ENCODE measurements at places on chromosomes 1 and 21.

DNA sequence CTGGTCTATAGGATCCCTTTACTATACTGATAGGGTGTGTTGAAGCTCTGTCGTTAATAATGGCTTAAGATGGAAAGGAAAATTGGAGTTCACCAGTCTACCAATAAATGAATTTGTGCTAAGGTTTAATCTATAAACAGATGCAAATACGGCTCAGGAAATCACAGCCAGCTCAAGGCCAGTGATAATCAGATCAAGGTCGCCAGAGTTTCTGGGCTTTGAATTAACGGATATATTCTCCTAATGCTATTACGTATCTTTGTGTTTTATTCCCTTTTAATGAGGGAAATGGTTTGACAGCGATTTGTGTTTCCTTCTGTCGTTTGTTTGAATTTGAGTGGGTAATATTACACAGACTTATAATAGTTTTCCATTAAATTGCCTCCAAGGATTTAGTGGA is 279.6 kb downstream of the BACH1 start:
- DNase-seq: no peak

DNA sequence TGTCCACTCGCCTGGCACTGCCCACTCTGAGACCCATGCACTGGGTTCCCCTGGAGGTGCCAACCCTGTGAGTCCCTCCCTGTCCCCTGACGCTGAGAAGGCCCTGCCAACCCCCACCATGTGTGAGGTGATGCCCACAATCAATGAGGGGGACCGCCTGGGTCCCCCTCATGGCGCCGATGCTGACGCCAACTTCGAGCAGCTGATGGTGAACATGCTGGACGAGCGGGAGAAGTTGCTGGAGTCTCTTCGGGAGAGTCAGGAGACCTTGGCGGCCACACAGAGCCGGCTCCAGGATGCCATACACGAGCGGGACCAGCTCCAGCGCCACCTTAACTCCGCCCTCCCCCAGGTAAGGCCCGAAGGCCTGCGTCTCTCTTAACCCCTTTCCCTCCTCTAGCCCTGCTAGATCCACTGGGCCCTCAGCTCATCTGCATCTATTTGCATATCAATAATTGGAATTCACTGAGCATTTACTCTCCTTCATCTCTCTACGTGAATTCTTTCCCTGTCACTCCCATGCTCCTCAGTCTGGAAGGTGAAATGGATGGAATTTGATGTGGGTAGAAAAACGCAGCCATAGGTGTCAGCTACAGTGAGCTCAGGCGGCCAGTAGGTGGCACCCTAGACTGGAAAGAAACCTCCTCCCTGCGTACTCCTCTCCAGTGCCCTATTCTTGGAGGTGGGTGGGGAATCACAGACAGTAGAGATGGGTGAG is 12.8 kb downstream of the PPFIA4 start:
- DNase-seq: no peak

DNA sequence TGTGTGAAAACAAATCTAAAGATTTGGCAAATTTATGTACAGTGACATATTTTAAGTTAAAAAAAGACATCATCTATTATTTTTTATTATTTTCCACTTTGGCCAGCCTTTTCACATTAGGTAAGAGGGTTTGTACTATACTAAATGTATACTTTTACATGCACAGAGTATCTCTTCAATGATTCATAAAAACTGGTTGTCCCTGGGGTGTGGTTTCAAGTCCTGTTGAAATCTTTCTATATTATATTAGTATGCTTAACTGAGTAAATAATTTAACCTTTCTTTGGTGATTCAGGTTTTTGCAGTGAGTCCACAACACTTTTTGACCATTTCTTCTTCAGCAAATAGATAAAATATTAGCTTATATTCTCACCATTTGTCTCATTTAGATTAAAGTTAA is 45.7 kb downstream of the EEIG2 start:
- DNase-seq: no peak

GRCh38 chr1:61183471-61184039 is 101.2 kb downstream of the NFIA start:
- DNase-seq: no peak

DNA sequence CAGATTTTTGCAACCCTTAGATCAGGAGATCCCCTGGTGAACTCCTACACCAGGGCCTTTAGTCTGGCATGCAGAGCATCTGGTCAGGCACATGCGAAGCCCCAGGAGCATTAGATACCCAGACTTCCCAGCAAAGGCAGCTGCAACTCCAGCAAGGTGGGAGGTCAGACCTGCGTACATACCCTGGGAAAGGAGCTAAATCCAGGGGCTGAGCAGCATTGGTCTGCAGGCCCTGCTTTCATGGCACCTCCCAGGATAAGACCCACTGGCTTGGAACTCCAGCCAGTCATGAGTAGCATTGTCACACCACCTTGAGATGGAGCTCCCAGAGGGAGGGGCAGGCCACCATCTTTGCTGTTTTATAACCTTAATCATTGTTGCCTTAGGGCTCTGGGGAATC is 92.3 kb downstream of the KCNT2 start:
- no peak for DNase-seq

DNA sequence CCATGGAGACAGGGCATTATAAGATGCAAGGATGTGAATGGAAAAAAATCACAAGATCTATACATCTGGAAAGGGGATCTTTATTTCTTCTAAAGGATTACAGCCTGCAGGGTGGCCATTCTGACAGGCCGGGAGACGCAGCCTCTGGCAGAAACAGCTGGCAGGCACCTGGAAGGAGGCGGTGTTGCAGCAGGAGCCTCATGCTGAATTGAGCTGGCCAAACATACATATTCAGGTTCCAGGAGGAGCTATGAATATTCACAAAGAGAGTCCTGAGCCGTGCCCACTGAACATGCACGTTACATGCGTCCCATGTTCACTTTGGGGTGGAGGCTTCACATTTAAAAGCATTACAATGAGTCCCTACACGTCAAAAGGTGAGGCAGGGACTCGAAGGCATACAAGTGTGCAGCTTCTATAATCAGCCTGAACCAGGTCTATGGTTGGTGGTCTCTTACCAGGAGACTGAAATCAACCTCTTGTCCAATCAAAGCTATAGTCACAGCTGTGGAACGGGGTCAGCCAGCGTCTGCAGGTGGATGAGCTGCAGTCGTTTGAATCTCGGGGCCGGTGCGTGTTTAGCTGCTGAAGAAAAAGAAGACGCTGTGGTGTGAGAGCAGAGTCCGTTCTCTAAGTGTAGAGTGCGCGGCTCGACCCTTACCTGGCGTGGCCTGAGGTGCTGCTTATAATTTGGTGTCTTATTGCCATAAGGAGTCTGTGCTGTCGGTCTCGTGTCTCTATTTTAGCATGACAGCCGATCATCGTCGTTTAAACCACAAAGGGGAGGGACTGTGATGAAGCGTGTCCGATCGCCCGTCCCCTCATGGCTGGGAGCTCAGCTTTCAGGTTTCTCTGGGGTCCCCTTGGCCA is 183.0 kb downstream of the ETS2 start:
- DNase-seq: no peak

DNA sequence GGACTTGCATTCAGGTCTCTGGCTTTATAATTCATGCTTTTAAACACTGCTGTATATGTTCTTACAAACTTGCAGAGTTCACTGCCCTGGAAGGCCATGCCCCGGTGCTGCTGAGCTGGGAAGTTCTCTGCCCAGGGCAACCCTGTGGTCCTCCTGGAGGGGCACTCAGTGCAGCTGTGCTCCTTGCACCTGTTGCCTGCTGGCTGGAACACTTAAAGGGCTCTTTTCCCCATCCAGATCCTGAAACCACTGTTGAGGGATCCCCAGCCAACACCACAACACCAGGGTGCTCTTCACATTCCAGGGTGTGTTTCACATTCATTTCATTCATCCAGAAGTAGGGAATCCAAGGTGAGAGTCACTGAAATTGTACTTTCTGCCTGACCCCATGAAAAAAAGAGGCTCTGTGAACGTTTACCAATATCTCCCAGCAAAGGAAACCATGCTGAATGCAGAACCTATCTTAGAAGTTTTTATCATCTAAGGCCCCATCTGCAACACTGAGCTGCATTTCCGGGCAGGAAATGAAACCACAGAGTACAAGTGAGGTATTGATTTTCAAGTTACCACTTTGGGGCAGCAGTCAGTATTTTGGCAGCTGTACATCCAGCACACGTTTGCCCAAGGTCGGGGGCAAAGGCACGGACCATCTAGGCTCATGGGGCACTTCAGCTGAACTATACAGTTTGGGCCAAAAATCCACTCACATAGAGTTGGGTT is 16.4 kb upstream of the KIAA0040 start:
- DNase-seq: no peak

Measured in HS-27A (cell line).